Neural crest cell (in vitro differentiated cells): ENCODE measurements at places on chromosomes 3 and 15. TPM values are rescaled to one million over a fixed set of nuclear protein-coding genes. Genes with fewer than 3 reads are reported as not detected.

DNA sequence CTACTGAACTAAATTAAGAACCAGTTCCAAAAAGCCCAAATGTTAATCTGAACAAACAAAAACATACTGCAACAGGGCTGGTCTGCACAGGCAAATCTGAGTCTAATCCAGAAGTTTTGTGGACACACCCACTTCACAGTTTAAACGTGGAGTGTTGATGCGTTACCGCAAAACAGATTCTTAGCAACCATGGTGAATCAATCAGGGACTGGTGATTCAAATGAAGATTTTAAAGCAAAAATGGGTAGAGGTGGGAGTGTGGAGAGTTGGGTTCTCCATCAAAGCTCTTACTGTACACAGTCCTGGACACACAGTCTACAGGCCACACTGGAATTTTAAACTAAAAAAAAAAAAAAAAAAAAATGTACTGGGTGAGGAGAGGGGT lies 5.2 kb downstream of the ANXA2 start:
- no peak for DNase-seq

DNA sequence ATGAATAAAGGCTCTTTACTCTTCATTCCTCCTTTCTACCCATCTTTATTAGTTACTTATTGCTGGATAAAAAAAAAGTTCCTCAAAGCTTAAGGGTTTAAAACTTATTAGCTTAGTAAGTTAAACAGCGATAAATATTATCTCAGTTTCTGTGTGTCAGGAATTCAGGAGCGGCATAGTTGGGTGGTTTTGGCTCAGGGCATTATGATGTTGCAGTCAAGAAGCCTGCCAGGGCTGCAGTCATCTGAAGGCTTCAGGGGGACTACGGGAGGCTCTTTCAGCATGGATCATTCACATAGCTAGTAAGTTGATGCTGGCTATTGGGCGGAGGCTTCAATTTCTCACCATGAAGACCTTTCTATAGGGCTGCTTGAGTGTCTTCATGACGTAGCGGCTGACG lies 1.9 kb upstream of the DLG1 start:
- DNase-seq, result no peak

DNA sequence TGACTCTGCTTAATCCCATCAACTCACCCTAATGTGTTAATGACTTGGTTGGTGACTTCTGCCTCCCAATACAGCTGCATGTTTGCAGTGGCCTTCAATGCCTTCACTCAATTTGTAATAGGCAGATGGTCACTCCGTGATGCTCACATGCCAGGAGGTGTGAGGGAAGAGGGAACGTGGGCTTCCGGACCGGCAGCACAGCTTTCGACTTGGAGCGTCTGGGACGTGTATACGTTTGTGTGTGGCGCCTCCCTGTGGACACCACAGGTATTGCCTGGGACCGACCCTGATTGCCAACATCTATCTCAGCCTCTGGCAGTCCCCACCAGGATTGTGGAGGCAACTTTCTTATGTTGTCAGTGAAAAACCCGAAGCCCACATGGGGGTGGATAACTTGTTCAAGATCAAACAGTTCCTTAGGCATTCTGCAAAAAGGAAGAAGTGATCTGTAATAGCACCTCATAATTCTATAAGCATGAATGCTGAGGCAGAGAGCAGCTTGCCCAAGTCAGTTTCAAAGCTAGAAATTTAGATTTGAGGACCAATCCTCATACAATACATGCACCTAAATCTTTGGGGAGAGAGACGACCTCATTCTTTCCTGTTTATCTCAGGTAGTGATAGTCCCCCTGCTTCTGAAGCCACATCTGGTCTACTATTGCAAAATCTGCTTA lies 16.9 kb downstream of the MRPL46 start:
- DNase-seq, result peak; percentile 85

- no peak for DNase-seq
Measured at GRCh38 chr3:120506828-120507774, 56.3 kb upstream of the FSTL1 start.

DNA sequence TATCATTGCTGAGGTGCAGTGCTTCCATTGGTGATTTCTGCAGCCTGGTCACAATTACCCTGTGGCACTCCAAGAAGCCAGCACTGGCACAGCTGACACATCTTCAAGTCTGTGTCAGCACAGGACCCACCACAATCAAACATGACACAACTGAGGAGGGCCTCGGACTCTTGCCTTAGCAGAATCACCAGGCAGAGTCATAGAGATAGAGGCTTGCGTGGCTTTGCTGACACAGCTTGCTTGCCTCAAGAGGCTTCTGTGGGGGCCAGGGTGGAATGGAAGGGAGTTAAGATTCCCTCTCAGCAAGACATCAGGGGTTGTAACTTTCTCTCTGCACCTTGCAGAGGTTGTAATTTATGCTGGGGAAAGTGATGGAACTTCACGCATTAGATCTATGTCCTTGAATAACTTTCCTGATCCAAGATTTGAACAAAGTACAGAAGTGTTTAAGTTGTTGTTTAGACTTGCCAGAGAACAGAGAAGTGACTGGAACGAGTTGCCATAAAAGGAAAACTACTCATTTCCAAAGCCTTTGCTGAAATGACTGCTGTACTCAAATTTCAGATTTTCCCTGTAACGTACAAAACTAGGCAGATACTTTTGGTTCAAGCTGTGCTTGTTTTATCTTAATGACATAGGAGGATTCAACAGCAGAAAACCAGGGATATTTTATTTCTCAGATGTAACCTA lies 170.7 kb downstream of the DIPK2A start:
- DNase-seq, result no peak

DNA sequence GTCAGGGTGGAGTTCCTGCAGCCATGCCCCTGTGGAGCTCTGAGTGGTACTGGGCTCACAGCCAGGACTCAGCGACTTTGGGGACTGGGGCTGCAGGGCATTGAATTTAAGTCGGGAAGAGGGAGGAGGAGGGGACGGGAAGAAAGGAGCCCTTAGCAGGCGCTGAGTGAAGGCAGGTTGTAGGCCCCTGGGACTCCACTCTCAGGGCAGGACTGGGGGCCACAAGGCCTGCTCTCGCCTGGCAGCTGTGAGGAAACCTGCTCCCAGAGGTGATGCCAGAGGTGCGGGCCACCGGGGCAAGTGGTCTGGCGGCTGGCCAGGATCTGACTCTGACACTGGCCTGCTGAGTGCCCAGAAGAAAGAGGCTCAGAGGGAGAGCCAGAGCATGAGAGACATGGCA lies 73.5 kb downstream of the EPHB3 start:
- no peak for DNase-seq

The THAP10 gene
- 6.7 and 7.5 TPM in 2 replicates for total RNA-seq

- DNase-seq, result no peak
Measured at GRCh38 chr15:47443839-47444238, 273.5 kb upstream of the SEMA6D start.

DNA sequence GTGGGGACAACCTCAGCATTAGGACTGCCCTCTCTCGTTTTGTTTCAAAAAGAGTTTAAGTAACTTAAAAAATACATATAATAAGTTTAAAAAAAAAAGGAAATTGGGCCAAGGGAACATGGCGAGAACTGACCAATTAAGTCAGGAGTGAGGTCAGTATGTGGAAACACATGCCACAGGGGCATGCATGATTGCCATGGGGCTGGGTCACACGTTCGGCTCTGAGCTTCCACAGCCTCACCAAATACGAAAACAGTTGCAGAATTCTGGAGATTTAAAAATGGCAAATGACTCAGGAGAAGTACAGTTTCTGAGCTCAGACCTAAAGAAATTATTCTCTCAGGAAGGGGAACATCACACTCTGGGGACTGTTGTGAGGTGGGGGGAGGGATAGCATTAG lies 24.1 kb downstream of the PDE8A start:
- no peak for DNase-seq

DNA sequence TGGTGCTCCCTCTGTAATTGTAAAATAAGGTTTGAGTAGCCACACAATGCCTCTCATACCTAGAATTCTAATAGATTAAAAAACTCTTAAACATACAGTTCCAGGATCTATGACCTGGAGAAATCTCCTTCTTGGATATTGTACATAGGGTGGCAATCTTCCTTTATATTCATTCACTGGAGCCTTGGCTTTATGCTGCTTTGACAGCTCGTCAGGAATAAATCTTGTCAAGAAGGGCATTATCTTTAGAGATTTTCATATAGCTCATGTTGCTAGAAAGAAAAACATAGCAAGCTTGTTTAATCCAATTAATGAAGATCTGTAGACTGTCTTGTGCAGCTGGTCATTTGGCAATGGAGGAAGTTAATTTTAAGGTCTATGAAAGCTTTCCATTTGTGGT lies 131.1 kb downstream of the PYDC2 start:
- no peak for DNase-seq

GRCh38 chr3:184337399-184337714 lies at the start of gene FAM131A:
Gene FAM131A, plus strand, starts transcription at chr3:184337600. Its CDS starts 31 bp downstream, at chr3:184337631.
- no peak for DNase-seq

- no peak for DNase-seq
Measured at GRCh38 chr3:37216597-37217097, 42.3 kb upstream of the LRRFIP2 start.

GRCh38 chr3:107409365-107409764 lies 32.1 kb downstream of the CCDC54 start:
- no peak for DNase-seq

The LDHAL6B gene
- total RNA-seq, result not detected in 2 replicates

The GOLGA8T gene
- 0.47 and 0.71 TPM in 2 replicates for total RNA-seq

GRCh38 chr15:39269821-39270220 lies 311.1 kb upstream of the THBS1 start:
- DNase-seq, result no peak

The CSTA gene
- total RNA-seq, result not detected in 2 replicates

DNA sequence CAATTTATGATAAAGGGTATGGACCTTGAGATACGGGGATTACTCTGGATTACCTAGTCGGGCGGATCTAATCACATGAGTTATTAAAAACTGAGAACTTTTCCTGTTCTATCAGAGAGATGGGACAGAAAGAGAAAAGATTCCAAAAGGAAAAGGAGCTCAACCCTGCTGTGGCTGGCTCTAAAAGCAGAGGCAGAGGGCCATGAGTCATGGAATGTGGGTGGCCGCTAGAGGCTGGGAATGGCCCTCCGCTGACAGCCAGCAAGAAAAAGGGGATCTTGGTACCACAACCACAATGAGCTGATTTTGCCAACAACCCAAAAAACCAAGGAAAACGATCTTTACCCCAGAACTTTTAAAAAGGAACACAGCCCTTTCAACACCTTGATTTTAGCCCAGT lies 210.0 kb downstream of the MAGI1 start:
- DNase-seq, result no peak

The TEX55 gene
- not detected in 2 replicates for total RNA-seq

DNA sequence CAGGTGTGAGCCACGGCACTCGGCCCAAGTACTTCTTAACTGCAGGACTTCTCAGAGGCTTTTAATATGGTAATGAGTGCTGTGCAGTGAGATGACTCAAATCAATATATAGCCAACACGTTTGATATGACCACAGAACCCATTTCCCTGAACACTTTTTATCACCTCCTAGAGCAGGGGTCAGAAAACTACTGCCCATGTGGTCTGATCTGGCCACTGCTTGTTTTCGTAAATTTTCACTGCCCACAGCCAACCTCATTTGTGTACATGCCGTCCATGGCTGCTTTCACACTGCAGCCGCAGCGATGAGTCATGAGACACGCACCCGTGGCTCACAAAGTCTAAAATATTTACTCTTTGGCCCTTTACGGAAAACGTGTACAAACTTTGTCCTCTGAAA lies 179.2 kb downstream of the RORA start:
- no peak for DNase-seq

DNA sequence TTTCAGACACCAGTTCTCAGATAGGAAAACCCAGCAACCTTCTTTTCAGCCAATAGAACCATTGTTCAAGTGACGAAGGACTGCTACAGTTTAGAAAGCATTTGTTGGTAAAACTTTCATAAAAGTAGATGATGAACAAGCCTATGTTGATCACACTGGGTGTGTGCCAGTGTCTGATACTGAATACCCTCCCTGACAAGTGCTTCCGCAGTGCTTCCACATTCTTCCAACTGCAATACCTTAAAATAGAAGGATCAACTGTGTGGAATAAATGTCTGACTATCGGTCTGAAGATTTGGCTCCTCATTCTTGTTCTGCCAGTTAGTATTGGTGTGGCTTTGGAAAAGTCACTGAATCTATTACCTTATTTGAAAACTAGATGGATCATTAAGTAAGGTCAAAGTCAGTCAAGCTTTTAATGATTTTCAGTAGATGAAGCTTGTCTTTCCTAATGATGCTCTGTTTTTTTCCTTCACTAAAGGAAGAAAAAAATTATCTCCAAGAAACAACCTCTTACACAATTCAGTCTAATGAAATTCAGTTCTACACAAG lies 479.4 kb upstream of the CBLB start:
- DNase-seq, result no peak

GRCh38 chr15:91891788-91892345 lies 38.4 kb downstream of the SLCO3A1 start:
- DNase-seq, result no peak

The TMEM62 gene
- total RNA-seq, result 15.3 and 15.8 TPM in 2 replicates

DNA sequence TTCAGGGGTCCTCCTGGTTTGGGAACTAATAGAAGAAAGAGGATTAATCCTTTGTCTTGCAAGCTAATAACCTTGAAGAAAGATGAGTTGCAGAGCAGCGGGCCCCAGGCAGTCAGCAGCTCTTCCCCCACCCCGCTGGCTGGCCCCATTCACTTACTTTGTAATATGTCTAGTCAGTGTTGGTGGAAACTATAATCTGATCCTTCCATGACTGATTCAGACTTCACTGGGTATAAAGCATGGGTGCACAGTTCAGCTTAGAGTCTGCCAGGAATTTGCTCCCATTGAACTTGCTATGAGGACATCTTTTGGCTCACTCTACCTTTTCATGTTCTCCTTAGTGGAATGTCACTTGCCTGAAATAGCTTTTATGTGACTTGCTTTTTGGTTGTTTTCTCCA lies 117.7 kb downstream of the CCNL1 start:
- DNase-seq, result no peak

DNA sequence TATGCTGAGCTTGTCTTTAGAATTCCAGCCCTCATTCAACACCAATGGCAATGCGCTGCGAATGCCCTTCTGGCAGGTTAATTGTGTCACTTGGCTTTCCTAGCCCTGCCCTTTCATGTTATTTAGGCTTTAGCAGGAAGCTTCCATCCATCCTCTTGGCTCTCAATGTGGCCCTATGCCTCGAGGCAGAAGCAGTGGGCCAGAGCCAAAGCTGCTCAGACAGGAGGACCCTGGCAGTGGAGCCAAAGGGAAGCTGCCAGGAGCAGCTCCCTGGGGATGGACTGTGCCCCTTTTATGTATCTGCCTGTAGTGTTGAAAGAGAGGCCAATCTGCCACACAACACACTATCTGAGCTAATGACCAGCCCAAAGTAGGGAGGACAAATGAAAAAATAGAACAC lies 376.4 kb downstream of the CTNNB1 start:
- no peak for DNase-seq

- DNase-seq, result no peak
Measured at GRCh38 chr3:124829178-124829818, 57.9 kb downstream of the ITGB5 start.

- DNase-seq, result no peak
Measured at GRCh38 chr3:194596906-194597305, 36.3 kb downstream of the TMEM44 start.

DNA sequence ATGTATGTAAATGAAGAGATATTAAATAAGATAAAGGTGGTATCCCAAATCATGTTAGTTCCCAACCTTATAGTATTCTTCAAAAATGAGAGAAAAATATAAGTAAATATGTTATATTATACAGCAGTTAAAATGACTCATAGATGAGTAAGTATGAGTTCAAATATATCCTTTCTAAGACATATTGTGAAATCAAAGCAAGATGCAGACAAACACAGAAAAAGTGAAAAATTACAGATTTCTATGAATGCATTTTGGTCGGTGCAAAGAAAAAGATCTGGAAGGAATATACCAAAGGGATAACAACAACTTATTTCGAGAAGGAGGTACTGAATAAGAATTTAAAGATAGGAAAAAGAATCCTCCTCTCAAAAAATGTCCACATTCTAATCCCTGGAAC lies 181.2 kb upstream of the TTC14 start:
- no peak for DNase-seq

The ACKR2 gene
- 0.20 and 0.56 TPM in 2 replicates for total RNA-seq
